Fibroblast of villous mesenchyme (primary cell): ENCODE measurements at places on chromosomes 13 and 19.

DNA sequence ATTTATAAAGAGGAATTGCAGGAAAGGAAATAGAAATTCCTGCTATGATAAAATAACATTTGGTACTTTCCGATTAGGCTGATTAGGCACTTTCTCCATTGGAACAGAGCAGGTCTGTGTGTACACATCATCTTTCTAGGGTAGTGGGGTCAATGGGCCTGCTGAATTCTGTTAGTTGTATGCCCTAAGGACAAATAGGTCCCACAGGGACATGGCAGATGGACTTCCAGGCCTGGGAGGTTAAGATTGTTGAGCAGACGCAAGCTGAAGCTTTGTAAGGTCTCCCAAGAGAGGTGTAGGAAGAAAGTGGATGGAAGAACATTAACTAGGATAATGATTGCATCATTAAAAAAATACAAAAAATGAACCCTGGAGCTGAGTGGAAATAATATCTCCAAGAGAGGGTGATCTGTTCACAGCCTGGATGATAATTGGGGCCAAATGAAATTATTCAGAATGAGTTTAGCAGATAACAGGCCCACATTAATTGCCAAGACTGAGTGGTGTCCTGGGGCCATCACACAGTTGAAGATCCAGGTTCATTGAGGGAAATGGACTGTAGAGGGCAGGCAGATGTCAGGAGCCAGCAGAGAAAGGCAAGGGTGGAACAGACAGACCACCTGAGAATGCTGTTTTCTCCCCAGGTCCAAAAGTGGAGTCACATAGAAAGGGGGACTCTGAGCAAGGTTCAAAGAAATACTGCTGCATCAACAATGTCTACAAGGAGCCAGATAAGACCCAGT is 215.1 kb downstream of the DNAJC15 start:
- no peak for DNase-seq

DNA sequence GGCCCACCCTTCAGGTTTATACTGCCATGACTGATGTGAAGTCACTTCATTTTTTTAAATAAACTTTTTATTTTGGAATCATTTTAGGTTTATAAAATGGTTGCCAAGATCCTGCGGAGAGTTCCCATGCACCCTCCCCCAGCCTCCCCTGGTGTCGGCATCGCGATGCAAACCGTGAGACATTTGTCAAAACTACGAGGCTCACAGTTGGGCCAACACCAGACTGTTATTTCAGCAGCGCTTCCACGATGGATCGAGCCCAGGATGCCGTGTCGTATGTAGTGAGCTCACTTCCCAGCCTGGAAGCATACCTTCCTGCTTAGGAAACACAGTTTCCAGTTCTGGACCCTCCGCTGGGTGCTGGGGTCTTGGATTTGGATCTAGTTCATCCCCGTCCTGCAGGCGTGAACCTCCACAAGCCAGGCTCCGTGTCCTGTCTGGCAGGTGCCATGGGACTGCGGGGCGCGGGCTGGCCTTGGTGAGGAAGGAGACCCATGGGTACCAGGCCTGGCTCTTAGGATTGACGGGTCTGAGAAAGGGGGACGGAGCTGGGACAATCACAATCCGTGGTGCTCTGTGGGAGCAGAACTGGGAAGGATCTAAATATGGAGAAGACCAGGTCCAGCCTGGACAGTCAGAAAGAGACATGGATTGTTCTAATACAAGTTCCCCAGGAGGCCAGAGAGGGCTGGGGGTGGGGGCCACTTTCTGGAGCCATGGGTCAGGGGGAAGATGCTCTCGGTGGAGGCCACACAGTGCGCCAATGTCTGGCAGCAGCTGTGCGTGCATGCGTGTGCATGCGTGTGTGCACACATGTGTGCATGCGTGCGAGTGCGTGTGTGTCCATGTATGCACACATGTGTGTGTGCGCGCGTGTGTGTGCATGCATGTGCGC is 2.4 kb upstream of the SBK2 start:
- DNase-seq = no peak

GRCh38 chr19:38763795-38764220 is 9.5 kb downstream of the LGALS7 start:
- no peak for DNase-seq

GRCh38 chr13:80389073-80390038 is 48.4 kb upstream of the SPRY2 start:
- no peak for DNase-seq

GRCh38 chr13:67620665-67621064 is 390.5 kb upstream of the PCDH9 start:
- DNase-seq = no peak

GRCh38 chr19:4365791-4366665 is 22.7 kb downstream of the MPND start:
- DNase-seq = no peak

DNA sequence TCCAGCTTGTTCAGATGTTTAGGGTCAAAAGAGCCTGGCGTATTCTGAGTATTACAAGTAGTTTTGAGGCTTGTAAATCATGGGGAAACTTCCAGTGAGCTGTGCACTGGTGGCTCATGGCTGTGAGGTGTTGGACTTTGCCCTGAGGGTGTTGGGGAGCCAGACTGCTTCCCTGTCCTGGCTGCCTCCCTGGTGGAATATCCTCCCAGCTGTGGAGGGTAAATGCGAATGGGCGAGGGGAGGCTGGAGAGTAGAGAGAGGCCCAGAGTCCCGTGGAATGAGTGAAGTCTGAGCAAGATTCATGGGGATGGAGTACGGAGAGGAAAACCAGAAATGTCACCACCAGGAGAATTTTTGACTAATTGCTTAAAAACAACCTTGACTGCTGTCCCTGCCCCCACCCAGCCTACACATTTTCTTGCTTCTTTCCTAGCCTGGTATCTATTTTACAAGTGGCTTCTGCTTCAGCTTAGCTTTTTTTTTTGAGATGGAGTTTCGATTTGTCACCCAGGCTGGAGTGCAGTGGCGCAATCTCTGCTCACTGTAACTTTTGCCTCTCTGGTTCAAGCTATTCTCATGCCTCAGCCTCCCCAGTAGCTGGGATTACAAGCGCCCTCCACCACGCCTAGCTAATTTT is 3.7 kb downstream of the SNRPA start:
- peak; percentile 65 for DNase-seq

GRCh38 chr19:49780861-49781260 is 14.1 kb downstream of the AP2A1 start:
- no peak for DNase-seq
